ENCODE measurements at places on chromosomes 7 and 10.

GRCh38 chr7:18680576-18680975, 185.0 kb downstream of the HDAC9 start:
- no peak for DNase-seq

DNA sequence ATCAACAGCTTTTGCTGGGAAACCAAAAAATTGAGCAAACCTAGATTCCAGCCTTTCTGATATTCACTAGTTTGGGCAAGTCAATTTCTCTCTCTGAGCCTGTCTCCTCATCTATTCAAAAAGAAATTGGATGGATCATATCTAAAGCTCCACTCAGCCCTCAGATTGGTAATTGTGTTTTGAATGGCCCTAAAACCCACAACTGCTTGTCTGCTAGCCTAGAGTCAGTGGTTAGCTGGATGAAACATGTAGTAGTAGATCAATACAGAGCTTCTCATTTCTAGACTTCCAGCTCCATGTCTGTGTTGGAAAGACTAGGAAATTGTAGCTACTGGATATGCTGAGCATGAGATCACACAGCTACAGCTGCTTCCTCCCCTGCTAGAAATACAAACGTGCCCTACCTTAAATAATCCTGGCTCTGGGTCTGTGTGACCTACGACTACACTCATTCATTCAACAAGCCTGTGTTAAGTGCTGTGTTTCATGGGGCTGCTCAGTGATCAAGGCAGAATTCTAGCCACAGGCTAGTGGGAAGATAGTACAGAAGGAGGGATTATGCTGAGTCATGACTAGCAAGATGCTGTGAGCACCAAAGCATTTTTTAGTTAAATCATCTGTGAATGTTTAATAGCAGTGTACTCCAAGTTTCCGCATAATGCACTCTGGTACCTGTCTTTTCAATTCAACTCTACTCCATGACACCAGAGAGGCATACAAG, 15.7 kb downstream of the DNTT start:
- no peak for DNase-seq

- DNase-seq = no peak
Measured at GRCh38 chr7:79968077-79968648, 166.5 kb upstream of the GNAI1 start.

DNA sequence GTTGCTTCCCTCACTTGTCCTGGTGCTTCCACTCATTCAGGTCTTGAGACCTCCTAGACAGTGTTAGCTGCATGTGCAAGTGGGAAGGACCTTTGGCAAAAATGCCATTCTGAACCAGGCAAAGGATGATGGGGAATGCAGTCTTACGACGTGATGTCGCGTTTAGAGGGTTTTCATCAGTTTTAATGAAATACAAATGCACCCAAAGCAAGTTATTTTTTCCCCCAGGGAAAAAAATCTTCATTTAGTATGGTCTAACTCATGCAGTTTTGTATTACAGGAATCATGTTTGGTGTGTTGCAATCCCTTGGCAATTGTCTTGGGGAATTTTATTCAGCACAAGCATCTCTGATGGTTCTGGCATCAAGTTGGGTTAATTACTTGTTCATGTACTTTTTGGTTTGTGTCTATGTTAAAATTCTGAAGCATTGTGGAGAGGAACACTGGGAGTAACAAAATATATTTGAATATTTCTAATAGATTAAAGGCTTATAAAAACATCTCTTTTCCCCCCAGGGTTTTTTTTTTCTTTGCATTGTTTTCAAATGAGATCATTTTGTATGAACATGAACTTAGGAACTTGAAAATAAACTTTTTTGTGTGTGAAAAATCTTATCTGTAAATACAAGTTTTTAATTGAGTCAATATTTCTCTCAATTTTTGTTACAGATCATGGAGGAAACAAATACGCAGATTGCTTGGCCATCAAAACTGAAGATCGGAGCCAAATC, 188.9 kb downstream of the BICC1 start:
- DNase-seq = no peak

DNA sequence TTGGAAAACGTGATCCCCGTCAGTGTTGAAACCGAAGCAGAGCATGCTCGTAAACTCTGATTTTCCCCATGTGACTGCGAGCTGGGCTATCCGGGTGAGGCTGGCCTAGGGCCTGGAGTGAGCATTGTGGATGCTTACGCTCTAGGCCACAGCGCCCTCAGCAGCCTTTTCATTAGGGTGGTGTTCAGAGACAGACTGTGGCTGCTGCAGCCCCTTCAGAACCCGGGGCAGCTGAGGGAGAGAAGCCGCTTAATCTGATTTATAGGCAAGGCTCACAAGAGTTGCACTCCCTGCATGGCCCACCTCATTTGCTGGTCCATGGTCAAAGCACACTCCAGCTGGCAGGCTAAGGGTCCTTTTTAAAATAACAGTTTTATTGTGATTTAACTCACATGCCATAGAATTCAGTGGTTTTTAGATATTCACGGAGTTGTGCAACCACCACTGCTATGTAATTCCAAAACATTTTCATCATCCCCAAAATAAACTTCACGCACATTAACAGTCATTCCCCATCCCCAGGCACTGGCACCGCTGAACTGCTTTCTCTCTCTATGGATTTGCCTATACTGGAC, 72.5 kb downstream of the SYPL1 start:
- no peak for DNase-seq

DNA sequence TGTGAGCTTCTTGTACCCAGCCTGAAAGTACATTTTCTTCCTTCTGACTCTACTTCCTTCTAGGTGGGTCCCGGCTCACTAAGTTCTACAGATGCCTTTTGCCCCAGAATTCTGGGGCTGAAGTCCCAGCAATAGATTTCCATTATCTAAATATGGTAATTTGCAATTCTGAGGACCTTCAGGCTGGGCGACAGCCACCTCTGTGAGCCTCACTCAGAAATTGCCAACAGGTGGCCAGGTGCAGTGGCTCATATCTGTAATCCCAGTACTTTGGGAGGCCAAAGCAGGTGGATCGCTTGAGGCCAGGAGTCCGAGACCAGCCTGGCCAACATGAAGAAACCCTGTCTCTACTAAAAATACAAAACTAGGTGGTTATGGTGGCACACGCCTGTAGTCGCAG, 23.7 kb downstream of the CREM start:
- no peak for DNase-seq

DNA sequence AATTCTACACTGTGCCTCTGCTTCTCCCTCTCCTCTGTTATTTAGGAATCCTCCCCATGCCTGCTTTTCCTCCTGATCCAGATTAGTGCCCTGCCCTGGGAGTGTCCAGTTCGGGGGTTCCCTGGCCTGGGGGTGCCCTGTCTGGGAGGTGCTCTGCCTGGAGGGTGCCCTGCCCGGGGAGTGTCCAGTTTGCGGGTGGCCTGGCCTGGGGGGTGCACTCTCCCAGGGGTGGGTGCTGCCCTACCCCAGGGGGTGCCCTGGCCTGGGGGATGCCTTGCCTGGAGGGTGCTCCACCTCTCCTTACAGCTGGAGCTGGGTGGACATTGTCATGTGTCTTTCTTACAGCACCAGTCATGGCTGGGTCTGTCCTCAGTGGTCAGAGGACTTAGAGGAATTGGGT, 20.2 kb downstream of the RAMP3 start:
- DNase-seq = no peak

- DNase-seq = no peak
Measured at GRCh38 chr10:71691405-71691804, 28.2 kb downstream of the C10orf105 start.

- no peak for DNase-seq
Measured at GRCh38 chr7:44398511-44398911, 73.1 kb upstream of the CAMK2B start.

DNA sequence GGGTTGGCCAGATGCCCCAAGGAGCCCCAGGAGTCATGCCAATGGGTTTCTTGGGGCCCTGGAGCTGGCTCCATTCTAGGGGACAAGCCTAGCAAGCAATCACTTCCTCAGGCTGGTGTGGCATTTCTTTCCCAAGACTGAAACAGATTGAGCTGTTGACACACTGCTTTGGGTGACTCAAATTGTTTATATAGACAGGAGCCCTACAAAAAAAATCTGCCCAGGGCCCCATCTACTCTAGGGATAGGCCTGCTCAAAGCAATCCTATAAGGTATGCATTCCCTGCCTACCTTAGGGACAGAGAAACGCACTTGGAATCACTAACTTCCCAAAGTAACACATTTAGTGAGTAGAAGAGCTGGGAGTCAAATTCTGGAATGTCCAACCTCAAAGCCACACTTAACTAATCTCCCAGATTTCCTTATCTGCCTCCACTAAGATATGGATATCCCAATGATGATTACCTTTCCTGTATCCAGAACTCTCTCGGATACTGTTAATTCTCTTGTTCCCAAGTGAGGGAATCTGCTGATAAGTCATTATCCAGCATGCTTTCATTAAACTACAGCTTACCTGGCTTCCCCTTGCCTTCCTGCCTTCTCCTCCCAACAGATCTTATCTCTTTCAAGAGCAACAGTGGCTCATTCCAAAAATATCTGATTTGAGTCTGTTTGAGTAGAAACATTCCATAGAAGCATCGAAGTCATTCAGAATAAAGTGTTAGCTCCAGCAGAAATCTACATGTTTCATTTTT, 3.1 kb downstream of the ABLIM1 start:
- peak; percentile 34 for DNase-seq

DNA sequence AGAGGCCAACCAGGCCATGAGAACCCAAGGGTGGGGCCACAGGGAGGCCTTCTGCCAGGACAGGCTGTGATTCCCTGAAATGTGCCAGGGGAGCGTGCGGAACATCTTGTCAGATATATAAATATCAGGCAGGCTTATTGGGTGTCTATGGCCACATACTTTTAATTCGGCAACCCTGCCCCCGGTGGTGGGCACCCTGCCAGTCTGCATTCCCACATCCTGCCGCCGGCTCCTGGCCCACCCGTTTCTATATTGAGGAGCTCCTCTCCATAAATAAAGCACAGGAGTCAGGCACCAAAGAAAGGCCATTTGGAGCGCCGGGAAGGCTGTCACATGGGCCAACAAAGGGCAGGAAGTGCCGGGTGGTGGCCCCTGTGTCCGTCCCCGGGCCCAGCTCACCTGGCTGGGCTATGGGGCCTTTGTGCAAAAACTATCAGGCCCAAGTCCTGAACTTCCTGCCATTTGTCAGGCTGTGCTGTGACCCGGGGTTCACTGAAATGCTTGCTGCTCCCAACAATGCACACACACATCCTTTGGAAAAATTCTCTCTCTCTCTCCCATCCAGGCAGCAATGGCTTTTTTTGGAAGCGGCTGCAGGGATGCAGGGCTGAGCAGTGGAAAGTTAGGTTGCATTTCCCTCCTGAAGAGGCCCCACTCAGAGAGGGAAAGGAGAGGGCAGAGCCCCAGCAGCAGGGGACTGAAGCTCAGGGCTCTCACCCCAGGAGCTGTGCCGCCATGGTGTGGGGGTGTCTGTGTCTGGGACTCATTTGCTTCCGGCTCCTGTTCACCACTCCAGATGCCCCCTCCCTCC, 25.0 kb upstream of the PODXL start:
- no peak for DNase-seq

GRCh38 chr7:102459221-102459844, 5.3 kb downstream of the ALKBH4 start:
- no peak for DNase-seq

GRCh38 chr10:16756561-16757221, 60.5 kb downstream of the RSU1 start:
- no peak for DNase-seq

GRCh38 chr10:51273574-51273973, 199.3 kb downstream of the PRKG1 start:
- DNase-seq = no peak
